ENCODE measurements at places on chromosomes 5 and 9. TPM values are rescaled to one million over a fixed set of nuclear protein-coding genes. Genes with fewer than 3 reads are reported as not detected.

GRCh38 chr9:109894921-109895758 lies 115.1 kb downstream of the PALM2AKAP2 start:
- peaks cover 2% of the 10 kb centered on the region for H3K36me3 ChIP-seq
- peak overlapping the region; percentile 89 for H3K27ac ChIP-seq
- peaks cover 34% of the 10 kb centered on the region for H3K4me1 ChIP-seq

- H3K4me1 ChIP-seq = peaks cover 24% of the 10 kb centered on the region
- peak overlapping the region; percentile 72 for H3K27ac ChIP-seq
- H3K36me3 ChIP-seq = no peaks in the 10 kb centered on the region
- H3K27me3 ChIP-seq = no peaks in the 10 kb centered on the region
Observed at GRCh38 chr9:99720455-99721050, 101.1 kb upstream of the NR4A3 start.

DNA sequence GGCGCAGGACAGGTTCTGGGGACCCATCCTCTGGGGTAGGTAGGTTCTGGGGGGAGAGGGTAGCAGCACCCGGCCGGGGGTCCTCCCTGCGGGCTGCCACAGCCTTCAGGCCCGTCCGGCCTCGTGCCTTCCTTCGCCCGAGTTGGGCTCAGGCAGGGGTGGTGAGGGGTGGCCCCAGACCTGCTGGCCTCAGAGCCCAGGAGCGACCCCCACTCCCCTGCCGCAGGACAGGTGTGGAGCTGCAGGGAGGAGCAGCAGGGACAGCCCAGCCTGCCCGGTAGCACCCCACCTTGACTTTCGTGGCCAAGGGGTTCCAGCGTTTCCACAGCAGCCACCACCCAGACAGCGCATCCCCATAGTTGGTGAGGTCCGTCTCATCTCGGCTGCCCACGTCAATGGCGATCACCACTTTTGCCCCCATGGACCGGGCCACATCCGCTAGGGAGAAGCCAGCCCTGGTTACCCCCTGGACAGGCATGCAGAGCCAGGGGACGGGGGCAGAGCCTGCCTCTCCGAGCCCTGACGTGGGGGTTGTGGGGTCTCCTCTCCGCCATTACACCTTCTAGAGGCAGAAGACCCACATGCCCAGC lies 3.4 kb upstream of the NSMF start:
- no peaks in the 10 kb centered on the region for H3K36me3 ChIP-seq
- peaks cover 15% of the 10 kb centered on the region for H3K4me1 ChIP-seq
- H3K4me3 ChIP-seq = no peak overlapping the region
- H3K27me3 ChIP-seq = no peaks in the 10 kb centered on the region
- no peak for DNase-seq

DNA sequence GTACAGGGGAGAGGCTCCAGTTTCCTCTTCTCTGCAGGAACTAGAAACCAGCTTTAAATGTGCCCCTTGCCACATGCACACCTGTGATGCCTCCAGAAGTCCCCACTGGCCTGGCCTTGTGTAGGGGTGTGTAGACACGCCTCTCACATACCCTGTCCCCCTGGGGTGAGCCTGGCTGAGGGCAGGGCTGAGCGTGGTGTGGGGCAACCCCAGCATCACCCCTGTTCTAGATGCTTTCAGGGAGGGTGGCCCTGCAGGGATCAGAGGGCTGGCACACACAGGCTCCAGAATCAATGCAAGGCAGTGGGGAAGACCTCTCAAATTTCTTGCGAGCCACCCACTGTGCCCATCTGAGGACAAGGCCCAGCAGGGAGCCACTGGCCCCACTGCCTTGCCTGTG lies 54.7 kb downstream of the NXNL2 start:
- no peak overlapping the region for H3K4me3 ChIP-seq
- peaks cover 2% of the 10 kb centered on the region for H3K4me1 ChIP-seq
- no peaks in the 10 kb centered on the region for H3K36me3 ChIP-seq
- peaks cover 3% of the 10 kb centered on the region for H3K27me3 ChIP-seq
- no peak for DNase-seq

GRCh38 chr9:14220256-14220655 lies 93.7 kb downstream of the NFIB start:
- H3K36me3 ChIP-seq = no peaks in the 10 kb centered on the region
- H3K4me1 ChIP-seq = no peaks in the 10 kb centered on the region
- DNase-seq = no peak
- peaks cover 4% of the 10 kb centered on the region for H3K27me3 ChIP-seq
- no peak overlapping the region for H3K4me3 ChIP-seq

GRCh38 chr5:43627028-43627427 lies 24.0 kb downstream of the NNT start:
- DNase-seq = no peak
- H3K36me3 ChIP-seq = peaks cover 24% of the 10 kb centered on the region
- peaks cover 8% of the 10 kb centered on the region for H3K4me1 ChIP-seq
- H3K4me3 ChIP-seq = no peak overlapping the region

DNA sequence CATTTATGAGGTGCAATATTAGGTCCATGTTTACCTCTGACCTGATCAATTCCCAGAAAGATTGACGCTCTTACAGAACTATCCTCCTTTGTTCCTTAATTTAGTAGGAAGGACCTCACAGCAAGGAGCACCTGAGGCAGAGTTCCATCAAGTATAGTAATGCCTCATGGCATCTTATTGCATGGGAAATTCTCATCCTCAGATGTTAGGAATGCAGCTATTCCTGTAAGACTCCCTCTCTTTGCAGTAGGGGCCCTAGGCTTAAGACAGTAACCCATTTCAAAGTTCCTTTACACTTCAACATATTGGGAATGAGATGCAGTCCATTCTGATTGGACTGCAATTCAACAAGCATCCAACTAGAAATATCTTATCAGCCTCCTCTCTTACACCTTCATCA lies 69.8 kb downstream of the SLCO4C1 start:
- DNase-seq = no peak
- no peak overlapping the region for H3K27ac ChIP-seq
- H3K27me3 ChIP-seq = no peaks in the 10 kb centered on the region
- no peak overlapping the region for H3K4me3 ChIP-seq
- H3K4me1 ChIP-seq = peaks cover 9% of the 10 kb centered on the region

DNA sequence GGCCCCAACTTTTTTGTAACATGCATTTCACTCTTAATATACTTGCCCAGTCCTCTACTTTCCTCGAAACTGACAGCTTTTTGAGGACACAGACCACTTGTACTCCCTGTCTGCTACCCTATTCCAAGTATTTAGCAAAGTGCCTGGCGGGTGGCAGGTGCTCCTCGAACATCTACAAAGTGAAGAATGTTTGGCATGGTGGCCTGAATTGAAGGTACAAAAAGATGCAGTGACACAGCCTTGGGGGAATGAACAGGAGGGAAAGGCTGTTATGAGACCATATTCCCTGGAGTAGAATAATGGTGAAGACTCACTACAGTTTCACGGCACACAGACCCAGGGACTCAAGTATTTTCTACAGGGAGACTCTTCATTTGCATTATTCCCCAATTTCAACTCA lies 590.9 kb downstream of the PRELID2 start:
- no peaks in the 10 kb centered on the region for H3K36me3 ChIP-seq
- H3K27ac ChIP-seq = no peak overlapping the region
- H3K4me1 ChIP-seq = no peaks in the 10 kb centered on the region
- DNase-seq = no peak
- no peak overlapping the region for H3K4me3 ChIP-seq
- H3K27me3 ChIP-seq = no peaks in the 10 kb centered on the region

GRCh38 chr5:66361070-66361469 lies 217.0 kb downstream of the SREK1 start:
- H3K27ac ChIP-seq = no peak overlapping the region
- H3K27me3 ChIP-seq = peaks cover 3% of the 10 kb centered on the region
- H3K4me1 ChIP-seq = no peaks in the 10 kb centered on the region
- H3K36me3 ChIP-seq = no peaks in the 10 kb centered on the region

- H3K4me3 ChIP-seq = no peak overlapping the region
- DNase-seq = no peak
- no peaks in the 10 kb centered on the region for H3K36me3 ChIP-seq
Observed at GRCh38 chr5:125179612-125180011, 433.2 kb upstream of the ZNF608 start.

DNA sequence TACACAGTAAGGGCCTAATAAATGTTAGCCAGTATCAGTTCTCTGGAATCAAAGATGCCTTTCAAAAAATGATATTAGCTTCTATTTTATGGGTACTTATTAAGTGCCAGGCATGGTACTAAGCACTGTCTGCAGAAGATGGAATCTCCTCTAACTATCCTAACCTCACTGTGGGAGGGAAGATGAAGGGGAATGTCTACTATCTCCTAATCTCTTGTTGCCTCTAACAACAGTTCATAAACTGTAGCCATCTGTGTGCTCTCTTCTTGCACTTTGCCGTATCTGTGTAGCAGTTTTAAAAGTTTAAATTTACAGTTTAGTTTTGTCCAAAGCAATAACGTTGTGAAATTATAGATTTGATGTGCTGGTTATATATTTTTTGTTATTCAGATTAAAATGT lies 99.6 kb upstream of the CCDC112 start:
- no peak overlapping the region for H3K4me3 ChIP-seq
- no peaks in the 10 kb centered on the region for H3K27me3 ChIP-seq

DNA sequence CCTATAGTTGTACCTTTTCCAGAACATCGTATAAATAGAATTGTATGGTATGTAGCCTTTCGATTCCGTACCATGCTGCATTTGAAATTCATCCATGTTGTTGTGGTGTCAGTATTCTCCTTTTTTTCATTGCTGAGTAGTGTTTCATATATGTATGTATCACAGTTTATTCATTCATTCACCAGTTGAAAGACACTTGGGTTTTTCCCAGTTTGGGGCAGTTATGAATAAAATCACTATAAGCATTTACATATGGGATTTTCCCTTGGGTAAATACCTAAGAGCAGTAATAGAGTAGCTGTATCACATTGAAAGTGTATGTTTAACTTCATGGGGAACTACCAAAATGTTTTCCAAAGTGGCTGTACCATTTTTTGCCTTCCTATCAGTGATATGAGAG lies 16.1 kb upstream of the FKTN start:
- H3K4me1 ChIP-seq = peaks cover 9% of the 10 kb centered on the region
- no peak overlapping the region for H3K4me3 ChIP-seq
- peaks cover 2% of the 10 kb centered on the region for H3K36me3 ChIP-seq
- no peaks in the 10 kb centered on the region for H3K27me3 ChIP-seq

- H3K4me3 ChIP-seq = no peak overlapping the region
- no peaks in the 10 kb centered on the region for H3K36me3 ChIP-seq
- H3K27ac ChIP-seq = no peak overlapping the region
- DNase-seq = no peak
Observed at GRCh38 chr5:17917465-17917864, 283.2 kb downstream of the TAF11L14 start.

GRCh38 chr9:131319486-131319885 lies 30.0 kb downstream of the PLPP7 start:
- H3K27me3 ChIP-seq = peaks cover 2% of the 10 kb centered on the region
- H3K36me3 ChIP-seq = no peaks in the 10 kb centered on the region
- no peak overlapping the region for H3K27ac ChIP-seq
- no peak for DNase-seq
- H3K4me3 ChIP-seq = no peak overlapping the region

SPOCK1 gene
- total RNA-seq = not detected

IL3 gene
- total RNA-seq = 23.1 TPM

PPP3R2 gene
- total RNA-seq = not detected

CSF1R gene
- total RNA-seq = 0.78 TPM

ANKRD31 gene
- total RNA-seq = 0.29 TPM

ZNF618 gene
- 0.12 TPM for total RNA-seq

TEX48 gene
- total RNA-seq = 0.57 TPM
